NCI-H748 treated with DMSO at 0.1 percent for 48 hours (cell line): ENCODE measurements at places on chromosomes 2 and 18.

DNA sequence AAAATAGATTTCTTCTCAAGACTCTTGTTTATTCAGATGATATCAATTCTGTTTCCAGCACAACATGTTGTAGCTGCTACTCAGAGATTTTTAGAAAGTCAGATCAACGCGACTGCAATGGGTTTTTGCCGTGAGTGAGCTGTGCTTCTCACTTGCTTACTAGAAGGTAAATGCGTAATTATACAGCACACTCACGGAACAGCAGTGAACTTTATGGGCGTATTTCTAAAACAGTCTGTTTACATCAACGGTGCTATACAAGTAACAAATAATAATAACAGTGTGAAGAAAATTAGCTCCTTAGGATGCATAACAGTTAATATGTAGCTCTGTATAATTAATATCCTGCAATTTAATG, 533.6 kb downstream of the RNF144A start:
- DNase-seq: no peak

DNA sequence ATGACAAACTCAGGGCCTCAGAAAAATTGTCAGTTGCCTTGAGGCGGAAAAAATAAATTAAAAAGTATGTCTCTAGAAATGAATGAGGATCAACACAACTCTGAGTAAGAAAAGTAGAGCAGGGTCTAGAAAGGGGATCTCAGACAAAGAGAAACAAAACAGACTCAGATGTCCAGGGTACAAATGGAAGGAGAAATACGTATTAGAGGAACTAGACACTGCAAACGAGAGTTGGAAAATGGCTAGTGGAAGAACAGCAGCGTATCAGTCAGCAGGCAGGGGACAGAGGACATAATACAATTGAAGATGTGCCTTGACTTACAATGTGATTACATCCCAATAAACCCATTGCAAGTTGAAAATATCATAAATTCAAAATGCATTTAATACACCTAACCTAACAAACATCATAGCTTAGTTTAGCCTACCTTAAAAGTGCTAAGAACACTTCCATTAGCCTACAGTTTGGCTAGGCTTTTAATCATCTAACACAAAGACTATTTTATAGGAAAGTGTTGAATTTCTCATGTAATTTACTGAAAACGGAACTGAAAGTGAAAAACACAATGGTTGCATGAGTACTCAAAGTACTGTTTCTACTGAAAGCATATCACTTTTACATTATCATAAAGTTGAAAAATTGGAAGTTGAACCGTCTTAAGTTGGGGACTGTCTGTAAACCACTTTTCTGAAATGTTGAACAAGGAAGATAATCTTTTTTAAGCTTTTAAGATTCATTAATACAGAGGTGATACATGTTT, 182.8 kb downstream of the NBAS start:
- no peak for DNase-seq

- DNase-seq: no peak
These were observed 82.0 kb downstream of the SMAD7 start for GRCh38 chr18:48868468-48869466.

DNA sequence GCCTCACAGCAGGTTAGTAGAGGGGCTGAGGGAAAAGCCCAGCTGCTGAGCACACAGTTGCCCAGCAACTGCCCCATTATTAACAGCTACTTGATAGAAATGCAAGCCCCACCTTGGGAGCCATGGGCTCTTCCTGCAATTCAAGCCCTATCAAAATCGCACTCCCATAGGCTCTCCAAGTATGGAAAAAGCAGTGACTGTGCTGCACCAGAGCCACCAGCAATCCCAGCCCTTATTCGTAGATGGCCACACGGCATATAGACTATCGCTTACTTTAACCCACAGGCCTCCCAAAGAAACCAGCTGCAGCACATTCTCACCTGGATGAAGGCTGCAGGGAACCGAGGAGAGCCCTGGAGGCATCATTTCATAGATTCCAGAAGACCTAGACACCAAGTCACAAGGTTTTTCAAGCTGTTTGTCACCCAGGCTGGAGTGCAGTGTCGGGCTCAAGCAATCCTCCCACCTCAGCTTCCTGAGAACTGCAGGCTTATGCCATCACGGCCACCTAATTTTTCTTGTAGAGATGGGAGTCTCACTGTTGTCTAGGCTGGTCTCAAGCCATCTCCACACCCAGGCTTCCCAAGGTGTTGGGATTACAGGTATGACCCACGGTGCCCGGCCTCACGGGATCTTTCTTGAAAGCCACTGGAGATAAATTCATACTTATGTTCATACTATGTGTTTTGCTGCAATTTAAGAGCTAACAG, 11.3 kb downstream of the NCL start:
- no peak for DNase-seq

GRCh38 chr2:18387441-18388206, 172.8 kb downstream of the RDH14 start:
- DNase-seq: peak; percentile 47

DNA sequence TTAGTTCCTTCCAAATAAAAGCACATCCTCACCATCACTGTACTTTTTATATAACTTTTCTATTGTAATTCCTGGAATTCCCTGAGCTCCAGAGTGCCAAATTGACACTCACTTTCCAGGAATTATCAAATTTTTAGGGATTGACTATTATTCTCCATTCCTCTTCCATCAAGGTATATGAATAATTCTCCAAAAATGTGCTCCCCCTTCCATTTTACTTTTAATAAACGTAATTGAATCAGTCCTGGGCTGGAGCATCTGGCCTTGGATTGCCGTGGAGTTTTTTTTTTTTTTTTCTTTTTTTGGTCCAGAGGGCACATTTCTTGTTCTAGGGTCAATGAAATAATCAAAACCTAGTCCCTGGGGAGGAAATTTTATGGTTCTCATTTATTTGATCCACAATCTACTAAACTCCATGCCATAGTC, 304.3 kb downstream of the CDCA7 start:
- no peak for DNase-seq

- DNase-seq: no peak
These were observed 59.3 kb downstream of the DPP4 start for GRCh38 chr2:162014751-162015150.

DNA sequence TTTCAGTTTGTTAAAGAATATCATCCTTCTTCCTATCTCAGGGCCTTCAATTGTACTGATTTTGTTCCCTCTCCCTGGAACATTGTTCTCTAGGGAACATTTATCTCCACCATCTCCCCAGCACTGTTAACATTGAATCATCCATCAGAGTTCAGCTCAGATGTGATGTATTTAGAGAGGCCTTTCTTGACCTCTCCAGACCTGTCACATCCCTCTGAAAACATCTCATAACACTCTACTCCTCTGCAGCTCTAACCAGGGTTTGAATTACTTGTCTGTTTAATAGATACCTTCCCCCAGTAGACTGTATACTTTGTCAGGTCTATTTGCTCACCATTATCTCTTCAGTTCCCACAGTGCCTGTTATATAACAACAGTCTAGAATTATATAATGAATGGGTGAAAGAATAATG, 98.6 kb downstream of the GALNT1 start:
- DNase-seq: peak; percentile 87

DNA sequence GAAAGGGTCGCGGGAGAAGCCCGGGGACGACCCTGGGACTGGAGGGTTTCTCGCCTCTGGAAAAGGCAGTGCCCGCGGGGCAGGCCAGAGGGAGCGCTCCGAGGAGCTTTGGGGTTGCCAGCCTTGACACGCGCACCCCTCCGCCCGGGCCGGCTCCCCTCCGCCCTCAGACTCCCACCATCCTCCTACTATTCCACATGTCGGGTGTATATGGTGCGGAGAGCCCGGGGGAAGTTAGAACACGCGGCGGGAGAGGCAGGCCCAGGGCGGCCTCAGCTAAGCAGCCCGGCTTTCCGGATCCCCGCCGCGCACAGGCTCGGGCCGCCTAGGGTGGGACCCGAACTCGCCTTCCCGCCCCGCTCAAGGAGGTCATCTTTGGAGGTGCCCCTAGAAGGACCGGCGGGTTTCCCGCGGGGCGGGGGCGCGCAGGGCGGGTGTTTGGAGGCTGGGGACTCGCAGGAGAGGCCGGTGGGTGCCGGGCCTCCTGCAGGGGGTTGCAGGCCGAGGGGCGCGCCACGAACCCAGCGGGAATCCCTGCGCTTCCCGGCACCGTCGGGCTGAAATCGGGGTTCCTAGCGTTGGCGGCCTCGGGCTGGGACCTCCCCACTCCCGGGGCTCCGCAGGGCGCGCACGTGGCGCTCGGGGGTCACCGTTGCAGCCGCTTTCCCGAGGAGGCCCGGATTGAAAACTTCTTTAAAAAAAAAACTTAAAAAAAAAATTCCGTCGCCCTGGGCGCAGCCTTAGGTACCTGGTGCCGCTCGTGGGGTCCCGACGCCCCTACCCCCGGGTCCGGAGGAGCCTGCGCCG, 3.7 kb downstream of the NFATC1 start:
- DNase-seq: no peak

GRCh38 chr2:215442401-215442787, 6.5 kb upstream of the FN1 start:
- no peak for DNase-seq

DNA sequence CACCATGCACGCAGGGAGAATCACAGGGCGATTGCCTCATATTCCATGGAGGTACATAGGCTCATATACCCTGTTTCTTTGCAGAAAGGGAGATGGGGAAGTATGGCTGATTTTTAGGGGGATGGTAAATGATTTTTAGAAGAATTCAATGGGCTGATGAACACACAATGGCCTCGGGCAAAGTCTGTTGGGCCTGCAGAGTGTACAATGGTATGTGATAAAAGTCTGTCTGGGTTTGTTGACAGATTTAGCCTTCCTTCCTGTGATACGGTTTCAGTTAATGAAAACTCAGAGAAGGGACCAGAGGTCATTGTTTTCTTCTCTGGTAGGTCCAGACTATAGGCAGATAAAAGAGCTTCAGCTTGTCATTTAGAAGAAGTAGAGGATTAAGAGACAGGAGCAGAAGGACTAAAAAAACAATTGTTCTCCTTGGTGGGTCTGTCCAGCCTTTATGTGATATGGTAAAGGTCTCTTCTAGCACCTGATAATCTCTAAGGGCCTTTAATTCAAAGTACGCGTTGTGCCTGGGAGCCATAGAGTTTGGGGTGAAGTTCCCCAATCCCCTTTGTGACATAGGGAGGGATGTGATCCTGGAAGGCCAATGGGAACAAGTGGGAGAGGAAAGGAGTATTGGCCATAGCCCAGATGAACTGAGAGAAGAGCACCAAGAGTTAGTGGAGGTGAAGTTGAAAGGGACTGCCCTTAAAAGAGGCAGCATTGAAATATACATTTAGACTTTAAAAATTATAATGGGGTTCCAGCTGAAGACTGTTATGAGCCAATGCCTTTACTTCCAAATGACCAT, 107.5 kb upstream of the SERPINE2 start:
- no peak for DNase-seq

- no peak for DNase-seq
These were observed 62.0 kb downstream of the MYL12B start for GRCh38 chr18:3323900-3324299.

DNA sequence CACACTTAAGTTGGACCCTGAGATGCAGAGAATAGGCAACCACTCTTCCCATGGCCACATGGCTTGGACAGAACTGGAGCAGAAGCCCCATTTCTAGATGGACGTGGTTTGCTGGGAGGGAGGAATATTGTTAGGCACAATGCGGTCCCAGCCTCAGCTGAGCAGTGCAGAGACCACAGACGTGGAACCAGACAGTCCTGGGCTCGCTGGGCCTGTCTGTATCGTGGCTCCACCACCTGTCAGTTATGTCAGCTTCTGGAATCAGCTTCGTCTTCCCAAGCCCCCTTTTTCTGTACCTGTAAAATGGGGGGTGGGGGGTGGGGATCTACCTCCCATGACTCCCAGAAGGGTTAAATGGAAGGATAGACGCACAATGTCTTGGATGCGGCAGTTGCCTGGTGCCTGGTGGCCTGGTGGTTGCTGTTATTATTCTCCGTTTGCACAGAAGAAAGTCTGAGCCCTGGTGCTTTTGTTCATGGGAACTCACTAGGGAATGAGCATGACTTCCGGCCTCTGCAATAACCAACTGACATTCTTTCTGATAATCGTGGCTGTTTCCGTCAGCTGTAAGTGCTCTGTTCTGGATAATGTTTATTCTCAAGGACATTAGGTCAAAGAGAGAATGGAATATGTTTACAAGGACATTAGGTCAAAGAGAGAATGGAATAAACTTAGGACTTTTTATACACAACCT, 31.4 kb downstream of the COLEC11 start:
- DNase-seq: no peak

DNA sequence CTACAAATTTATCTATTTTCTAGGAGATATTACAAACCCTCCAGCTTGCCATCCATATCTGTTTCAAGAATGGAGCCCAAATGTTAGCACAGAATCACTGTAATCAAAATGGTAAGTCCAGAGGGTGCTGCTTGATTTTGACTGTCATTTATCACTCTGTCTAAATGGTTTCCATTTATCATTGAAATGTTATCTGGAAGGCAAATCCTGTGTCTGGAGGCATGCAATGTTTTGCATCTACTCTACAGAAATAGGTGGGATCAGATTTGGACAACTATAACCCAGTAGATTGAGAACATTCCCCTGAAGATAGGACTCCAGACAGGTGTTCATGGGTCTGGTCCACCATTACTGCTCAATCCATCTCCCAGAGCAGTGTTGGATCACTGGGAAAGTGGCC, 128.7 kb downstream of the MAIP1 start:
- no peak for DNase-seq

GRCh38 chr18:43620936-43621335, 343.6 kb upstream of the SYT4 start:
- DNase-seq: peak; percentile 50

GRCh38 chr2:40434731-40435271, 17.1 kb downstream of the SLC8A1 start:
- DNase-seq: no peak

GRCh38 chr2:189142893-189143759, 36.4 kb downstream of the COL5A2 start:
- DNase-seq: no peak

DNA sequence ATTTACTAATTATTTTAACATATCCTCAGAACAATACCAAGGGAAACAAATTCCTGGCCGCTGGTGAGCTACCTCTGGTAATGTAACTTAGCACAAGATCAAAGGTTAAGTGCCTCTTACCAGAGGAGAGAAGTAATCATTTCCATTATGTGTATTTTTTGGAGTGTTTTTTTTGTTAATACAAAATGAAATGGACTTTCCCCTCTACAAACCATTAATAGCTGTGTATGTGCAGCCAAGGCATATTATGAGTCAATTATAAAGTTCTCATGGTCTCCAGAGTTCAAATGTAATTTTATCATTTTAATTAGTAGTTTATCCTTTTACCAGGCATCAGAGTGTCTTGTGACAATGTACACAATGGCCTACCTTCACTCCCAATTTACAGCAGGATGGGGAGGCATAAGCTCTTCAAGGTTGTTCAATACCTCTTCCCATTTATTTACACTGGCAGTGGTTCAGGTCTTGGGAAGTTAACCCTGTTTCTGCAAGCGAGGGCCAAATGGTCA, 242.2 kb downstream of the TGIF1 start:
- DNase-seq: peak; percentile 89

DNA sequence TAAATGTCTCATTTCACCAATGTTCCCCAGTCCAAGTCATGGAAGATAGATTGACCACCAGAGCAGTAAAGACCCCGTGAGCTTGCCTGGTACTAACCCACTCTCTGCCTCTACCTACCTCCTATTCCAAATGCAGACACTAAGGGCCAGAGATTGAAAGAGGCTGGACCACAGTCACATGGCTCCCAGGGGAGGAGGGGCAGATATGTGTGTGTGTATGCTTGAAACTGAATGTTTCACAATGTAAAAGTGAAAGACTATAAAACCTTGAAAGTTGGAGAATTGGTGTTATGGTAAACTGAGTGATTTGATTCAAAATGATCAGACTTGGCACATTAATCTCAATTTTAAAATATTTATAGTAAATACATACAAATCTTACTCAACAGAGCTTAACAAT, 21.7 kb upstream of the KLHL29 start:
- DNase-seq: no peak
